ENCODE measurements at places on chromosomes 12 and 14. TPM values are rescaled to one million over a fixed set of nuclear protein-coding genes. Genes with fewer than 3 reads are reported as not detected.

The CLEC2A gene
- total RNA-seq: not detected

- peak overlapping the region; percentile 94 for H3K27ac ChIP-seq
- H3K4me1 ChIP-seq: peaks cover 53% of the 10 kb centered on the region
- no peaks in the 10 kb centered on the region for H3K27me3 ChIP-seq
- peak; percentile 78 for DNase-seq
Measured at GRCh38 chr12:57522887-57523705, 472 bp downstream of the MBD6 start.

DNA sequence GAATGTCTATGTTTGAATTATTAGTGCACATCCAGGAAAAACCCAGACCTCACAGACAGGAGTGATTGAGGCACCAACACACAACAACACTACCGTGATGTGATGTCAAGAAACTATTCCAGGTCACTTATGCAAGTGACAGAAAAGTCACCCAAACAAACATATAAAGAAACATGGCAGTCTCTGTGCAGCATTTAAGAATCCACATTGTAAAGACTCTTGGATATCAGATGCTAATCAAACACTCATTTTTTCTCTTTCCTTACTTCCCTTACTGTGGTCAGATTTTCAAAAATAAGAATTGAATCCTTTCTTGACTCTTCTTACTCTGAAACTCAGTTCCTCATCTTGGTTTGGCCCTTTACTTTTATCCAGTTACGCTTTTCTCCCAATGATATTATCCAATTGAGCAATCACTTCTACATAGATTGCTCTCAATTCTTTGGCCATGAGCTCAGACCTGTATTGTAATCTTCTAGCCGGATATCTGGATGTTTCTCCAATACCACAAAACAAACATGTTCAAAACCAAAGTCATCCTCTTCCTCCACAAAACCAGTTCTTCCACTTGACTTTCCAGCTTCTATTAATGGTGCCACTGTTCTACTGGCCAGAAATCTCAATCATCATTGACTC is 115.4 kb downstream of the DUSP6 start:
- DNase-seq: no peak
- no peaks in the 10 kb centered on the region for H3K36me3 ChIP-seq
- no peaks in the 10 kb centered on the region for H3K27me3 ChIP-seq
- no peak overlapping the region for H3K27ac ChIP-seq
- peaks cover 35% of the 10 kb centered on the region for H3K4me1 ChIP-seq

DNA sequence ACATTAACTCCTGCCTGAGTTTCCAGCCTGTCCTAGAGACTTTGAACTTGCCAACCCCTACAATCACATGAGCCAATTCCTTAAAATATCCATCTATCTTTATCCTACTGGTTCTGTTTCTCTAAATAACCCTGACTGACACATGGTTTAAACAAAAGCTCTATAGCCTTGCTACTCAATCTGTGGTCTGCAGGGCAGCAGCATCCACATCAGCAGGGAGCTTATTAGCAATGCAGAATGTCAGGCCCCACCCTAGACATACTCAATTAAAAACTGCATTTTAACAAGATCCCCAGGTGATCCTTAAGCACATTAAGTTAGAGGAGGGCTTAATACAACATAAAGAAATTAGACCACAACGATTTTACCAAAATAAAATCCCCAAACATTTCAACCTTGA is 108.3 kb upstream of the CPSF6 start:
- no peaks in the 10 kb centered on the region for H3K27me3 ChIP-seq
- no peak for DNase-seq
- H3K27ac ChIP-seq: no peak overlapping the region
- no peaks in the 10 kb centered on the region for H3K36me3 ChIP-seq

- H3K4me1 ChIP-seq: no peaks in the 10 kb centered on the region
- no peaks in the 10 kb centered on the region for H3K36me3 ChIP-seq
- H3K27me3 ChIP-seq: no peaks in the 10 kb centered on the region
Measured at GRCh38 chr12:73815072-73815645, 722.5 kb upstream of the ATXN7L3B start.

The SOCS2 gene
- total RNA-seq: 46.5 TPM

DNA sequence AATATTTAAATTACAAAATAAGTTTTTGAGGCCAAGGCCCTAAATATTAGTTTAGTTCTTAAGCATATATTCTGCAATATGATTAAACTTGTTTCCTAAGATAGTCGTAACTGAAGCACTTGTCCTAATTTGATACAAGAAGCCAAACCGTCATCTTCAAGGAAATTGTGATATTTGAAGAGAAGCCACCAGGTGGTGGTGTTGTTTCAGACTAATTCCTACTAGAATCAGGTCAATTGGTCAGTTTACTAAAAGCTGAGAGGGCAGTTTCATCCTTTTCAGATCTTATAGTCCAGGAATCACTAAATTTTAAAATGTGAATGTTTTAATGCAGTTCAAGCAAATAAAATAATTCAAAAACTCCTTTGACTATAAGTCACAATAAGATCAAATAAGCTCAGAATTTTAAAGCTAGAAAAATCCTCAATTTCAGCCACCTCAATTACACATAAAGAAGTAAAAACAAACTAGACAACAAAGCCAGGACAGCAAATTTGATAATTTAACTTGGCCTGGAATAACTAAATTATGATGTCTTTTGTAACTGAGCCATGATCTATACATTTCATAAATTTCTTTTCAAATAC is 7.1 kb upstream of the ARL1 start:
- H3K27me3 ChIP-seq: no peaks in the 10 kb centered on the region
- H3K4me3 ChIP-seq: no peak overlapping the region
- H3K4me1 ChIP-seq: no peaks in the 10 kb centered on the region
- H3K36me3 ChIP-seq: no peaks in the 10 kb centered on the region
- DNase-seq: no peak

DNA sequence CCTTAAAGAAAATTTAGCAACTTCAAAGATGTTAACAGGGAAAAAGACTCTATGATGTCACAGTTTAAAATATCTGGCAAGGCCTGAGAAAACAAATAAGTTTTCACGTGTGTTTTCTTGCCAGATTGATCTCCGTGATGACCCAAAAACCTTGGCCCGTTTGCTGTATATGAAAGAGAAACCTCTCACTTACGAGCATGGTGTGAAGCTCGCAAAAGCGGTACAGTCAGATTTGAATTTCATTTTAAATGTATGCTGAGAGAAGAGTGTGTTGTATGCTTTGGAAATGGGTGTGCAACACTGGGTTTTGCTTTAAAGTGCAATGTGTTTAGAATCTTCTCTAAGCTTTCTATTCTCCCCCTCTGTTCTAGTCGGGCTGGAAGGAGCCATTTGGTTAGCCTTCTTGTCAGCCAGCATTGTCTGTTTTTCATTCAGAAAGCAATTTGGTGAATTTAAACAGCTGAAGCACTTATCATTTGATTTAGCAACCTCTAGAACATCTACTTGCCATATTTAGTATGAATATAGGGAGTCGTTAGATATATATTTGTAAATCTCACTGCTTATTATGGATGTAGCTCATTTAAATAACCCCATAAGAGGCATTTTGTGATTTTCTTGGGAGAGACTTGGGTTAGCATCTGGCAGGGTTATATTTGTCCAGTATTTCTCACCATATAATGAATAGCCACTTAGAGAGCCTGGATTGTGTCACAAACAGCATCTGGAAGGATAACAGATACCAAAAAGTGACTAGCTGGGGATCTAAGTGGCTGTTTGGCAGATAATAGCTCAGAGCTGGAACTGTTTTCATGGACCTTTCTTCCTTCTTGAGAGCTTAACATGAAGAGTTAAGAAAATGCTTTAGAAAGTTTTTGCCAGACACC is 35.5 kb downstream of the GPHB5 start:
- H3K36me3 ChIP-seq: no peaks in the 10 kb centered on the region
- no peak overlapping the region for H3K27ac ChIP-seq
- no peak for DNase-seq
- no peaks in the 10 kb centered on the region for H3K27me3 ChIP-seq

DNA sequence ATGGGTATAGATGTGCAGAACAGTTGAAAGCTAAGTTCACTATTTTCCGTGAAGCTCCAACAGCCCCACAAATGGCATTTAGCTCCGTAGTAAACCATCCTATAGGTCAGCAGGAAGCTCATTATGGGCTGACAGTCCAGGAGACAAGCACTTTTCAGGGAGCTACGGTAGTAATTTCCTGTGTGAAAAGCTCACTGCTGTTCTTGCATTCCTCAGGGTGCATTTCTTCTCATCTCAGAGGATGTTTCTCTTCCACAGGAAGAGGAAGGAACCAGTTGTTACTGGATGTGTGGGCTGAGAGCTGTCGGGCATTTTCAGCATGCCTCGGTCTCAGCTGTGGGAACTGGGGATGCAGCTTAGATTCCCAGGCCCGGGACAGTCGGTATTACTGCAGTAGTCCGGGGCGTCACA is 72.8 kb downstream of the GALNT4 start:
- no peaks in the 10 kb centered on the region for H3K36me3 ChIP-seq
- peak overlapping the region; percentile 83 for H3K27ac ChIP-seq
- H3K4me1 ChIP-seq: no peaks in the 10 kb centered on the region
- H3K27me3 ChIP-seq: no peaks in the 10 kb centered on the region

The TAS2R42 gene
- not detected for total RNA-seq

- no peak overlapping the region for H3K4me3 ChIP-seq
- H3K27ac ChIP-seq: no peak overlapping the region
- H3K4me1 ChIP-seq: no peaks in the 10 kb centered on the region
- H3K27me3 ChIP-seq: no peaks in the 10 kb centered on the region
Measured at GRCh38 chr14:36952689-36953088, 219.7 kb downstream of the SLC25A21 start.

All from heart left ventricle (tissue), 16 donors.